ENCODE measurements at places on chromosomes 2 and 18.

DNA sequence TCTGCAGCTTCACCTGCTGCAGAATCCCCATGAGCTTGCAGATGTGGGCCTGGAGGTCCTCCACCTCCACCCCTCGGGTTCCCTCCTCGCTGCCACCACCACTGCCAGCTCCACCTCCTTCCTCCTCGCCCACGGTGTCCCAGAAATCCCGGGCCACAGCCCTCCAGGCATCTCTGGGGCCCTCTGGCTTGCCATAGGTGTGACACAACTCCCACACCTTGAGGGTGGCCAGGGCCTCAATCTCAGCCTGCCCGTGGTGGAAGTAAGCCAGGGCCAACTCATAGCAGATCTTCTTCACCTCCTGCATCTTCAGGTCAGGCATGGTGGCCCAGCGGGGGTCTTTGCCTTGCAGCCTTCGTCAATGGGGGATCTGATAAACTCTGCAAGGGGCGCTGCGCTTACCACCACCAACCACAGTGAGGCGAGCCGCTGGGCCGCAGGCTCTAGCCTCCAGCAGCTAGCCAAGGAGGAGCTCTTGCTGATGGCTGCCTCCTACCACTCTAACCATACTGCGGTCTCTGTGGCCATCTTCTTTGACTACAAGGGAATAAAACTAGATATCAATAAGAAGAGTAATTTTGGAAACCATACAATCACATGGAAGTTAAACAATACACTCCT is 36.1 kb upstream of the ANKRD62 start:
- no peak for DNase-seq

DNA sequence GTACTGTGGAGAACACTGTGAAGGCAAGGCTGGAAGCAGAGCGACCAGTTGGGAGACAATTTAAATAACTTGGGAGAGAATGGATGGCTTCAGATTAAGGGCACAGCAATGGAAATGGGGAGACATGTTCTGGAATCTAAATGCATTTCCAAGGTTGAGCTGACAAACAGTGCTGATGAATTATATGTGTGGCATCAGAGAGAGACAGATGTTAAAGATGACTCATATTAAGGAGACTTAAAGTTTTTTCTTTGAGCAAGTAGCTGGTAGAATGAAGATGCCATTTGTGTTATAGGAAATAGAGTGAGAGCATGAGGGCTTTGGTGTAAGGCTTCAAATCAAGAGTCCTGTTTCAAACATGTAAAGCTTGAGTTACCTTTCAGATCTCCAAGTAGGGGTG is 441.8 kb downstream of the SETBP1 start:
- no peak for DNase-seq

DNA sequence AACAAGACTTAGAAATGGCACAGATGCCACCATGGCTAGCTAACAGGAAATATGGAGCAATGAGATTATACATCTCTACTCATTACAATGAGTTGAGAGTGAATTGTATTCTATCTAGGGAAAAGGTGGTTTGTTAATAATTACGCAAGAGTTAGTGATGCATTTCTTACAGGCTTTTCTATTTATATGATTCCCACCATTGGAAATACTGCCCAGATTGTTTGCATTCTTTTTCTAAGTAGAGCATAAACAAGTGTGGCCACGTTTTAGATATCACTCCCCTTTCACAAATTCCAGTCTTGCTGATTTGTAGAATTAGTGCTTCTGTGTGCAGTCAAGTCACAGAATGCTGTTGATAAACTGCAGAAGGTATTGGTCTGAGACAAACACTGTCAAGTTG is 56.6 kb downstream of the ZNF804A start:
- no peak for DNase-seq

DNA sequence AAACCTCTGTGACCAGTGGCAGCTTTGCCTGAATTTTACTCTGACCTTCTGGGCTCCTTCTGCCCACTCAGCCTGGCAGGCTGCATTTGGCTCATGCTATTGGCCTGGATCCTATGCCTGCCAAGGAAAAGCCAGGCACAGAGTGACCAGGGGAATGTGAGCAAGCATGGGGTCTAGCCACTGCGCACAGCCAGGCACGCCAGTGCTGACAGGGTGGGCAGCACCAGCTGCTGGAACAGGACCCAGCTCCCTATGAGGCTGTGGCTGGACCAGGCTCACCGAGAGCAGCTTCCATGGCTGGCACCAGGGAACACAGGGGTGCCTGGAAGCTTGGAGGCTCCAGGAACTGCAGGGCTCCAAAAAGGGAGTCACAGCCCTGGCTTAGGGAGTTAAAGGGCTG is 311.5 kb upstream of the SYT4 start:
- DNase-seq = no peak

DNA sequence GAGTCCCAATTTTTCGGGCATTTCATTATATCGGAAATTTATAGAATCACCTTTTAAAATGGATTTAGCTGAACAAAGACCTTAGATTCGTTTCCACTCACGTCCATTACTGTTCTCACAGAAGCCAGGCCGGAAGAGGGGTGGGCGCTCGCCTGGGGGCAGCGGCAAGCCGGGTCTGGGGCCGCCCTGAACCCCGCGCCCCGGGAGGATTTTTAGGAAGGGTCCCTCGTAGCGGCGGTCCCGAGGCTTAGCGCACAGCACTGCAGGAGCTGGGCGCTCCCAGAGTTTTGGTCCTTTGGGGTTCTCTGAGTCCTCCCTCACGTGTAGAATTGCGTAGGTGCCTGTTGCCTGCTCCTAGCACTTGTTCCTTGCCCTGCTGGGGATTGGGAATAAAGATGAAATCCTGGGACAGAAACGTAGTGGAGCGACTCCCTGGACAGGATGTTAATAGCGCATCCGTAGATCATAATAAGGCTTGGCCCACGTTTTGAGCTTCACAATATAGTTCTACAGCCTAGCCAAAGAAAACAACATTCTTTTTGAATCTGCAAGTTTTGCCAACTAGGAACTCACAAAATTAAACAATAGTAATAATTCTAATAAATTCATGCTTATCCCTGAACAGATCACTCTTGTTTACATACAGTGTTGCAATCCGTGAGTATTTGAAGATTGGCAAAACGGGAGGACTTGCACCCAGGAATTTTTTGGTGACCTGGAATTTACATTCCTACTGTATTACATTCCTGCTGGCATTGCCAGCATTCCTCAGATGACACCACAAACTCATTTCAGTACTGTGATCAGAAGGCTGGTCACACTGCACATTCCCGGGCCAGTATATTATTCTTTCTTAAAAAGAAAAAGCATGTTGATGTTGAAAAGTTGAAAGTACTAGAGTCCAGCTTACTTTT is 875 bp downstream of the C18orf63 start:
- no peak for DNase-seq

DNA sequence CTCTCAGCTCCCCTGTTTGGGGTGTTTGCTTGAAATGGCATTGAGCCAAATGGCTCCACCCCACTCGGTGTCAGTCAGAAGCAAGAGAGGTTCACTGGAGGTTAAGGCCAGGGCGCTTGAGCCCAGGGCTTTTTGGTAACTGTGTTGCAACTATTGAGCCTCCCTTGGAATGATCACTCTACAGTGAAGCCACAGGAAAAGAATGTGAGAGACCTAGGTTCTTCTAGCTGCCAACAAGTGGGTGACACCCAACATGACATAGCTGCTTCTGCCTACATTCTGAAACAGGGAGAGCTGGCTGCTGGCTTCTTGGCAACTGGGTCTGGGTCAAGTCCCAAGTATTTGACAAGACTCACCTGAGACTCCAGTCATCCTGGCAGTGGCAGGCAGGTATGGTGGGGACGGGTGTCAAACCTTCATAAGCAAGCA is 7.1 kb upstream of the GRHL1 start:
- DNase-seq = no peak

DNA sequence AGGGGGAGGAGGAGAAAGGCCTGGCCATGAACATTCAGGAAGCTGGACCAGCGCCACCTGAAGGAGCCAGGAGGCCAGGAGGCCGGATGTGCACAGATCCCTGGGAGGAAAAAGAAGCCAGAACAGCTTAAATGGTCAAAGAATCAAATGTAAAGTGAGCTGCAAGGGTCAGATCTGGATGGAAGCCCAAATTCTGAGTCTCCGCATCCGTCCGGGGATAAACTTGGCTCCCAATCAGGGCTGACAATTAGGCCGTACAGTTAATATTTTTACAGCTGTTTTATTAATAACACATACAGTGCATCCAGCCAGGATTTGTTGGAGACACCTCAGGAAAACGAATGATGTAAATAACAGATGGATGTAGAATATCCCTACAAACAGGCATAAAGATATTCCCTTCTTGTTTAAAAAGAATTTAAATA is 495.1 kb upstream of the TCF4 start:
- no peak for DNase-seq

DNA sequence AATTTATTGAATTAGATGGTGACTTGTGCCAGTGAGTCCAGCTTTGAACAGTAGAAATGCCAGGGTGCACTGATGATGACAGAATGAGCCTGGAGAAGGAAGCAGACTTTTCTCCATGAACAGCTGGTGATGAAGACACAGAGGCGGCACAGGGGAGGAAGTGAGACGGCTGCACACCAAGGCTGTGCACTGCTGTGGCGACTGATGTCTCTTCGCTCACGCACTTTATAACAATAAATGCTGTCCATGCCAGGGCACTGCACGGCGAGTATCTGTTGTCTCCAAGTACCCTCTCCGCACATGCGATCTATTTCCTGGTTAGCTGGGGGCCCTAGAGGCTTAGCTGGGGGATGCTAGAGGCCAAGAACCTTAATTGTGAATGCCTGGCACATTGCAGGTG is 175.2 kb downstream of the TMEM200C start:
- DNase-seq = no peak

GRCh38 chr2:52526735-52527134 is 1240.9 kb upstream of the CHAC2 start:
- no peak for DNase-seq

DNA sequence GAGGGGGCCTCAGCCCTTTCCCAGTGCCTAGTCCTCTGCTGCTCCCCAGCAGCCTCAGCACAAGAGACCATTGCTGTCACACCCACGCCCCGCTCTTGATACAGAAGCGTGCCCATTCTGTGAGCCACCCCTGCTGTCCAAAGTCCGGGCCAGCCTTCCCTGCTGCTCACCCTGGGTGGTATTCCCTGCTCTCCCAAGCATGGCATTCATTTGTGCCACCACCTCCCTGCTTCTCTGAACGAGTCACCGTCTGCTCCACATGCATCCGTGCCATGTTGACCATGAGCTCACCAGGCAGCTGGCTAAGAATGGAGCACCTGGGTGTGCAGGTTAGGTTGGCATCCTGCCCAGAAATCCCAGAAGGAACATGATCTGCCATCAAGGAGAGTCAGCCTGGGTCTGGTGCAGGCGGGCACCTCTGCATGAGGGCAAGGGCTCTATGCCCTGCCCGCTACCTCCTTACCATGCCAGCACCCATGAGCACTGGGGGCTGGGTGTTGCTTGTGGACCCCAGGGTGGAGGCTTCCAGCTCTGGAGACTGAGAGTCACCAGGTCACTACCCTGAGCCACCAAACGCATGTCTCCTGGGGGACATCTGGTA is 63.0 kb downstream of the TWIST2 start:
- DNase-seq = peak; percentile 70

DNA sequence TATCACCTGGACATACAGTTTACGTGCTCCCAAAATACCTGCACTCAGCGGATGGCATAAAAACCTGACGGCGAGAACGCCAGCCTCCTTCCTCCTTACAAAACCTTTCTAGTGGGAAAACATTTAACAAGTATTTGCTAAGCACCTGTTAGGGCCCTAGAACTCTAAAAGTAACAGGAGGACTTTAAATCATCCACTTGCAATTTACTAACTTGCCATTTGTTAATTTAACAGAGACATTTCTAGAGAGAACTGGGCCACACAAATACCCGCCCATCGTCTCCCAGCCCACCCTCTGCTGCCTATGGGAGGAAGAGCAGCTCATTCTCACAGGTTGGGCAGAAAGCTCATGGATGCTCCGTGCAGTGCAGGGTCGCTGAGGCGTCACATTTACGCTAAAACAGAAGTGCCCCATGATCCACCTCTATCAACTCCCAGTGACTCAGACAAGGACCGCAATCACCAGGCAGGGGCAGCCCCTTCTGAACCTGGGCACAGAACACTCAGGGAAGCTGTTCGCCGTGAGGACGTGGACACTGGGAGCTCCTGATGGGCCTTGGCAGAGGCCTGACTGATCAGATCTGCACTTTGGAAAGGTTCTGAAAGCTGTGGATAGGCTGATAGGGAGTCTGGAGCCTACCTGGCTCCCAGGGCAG is 106.9 kb downstream of the HDAC4 start:
- DNase-seq = no peak

DNA sequence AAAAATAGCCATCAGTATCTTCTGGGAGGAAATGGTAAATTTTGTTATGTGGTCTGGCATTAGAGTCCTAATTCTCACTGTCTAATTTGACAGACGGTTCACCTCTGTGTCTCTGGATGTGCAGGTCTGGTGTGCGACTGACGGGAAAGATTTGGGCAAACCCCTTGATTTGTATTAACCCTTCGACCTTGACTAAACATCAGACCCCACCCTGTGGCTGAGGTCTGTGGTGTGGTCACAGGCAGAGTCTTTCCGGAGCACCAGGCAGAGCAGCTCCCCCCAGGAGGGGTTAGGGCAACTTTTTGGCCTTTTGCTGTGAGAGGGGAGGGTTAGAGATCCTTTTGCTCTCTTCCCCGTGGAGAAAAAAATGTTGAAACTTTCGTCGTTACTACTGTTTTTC is 6.4 kb downstream of the TWIST2 start:
- no peak for DNase-seq

DNA sequence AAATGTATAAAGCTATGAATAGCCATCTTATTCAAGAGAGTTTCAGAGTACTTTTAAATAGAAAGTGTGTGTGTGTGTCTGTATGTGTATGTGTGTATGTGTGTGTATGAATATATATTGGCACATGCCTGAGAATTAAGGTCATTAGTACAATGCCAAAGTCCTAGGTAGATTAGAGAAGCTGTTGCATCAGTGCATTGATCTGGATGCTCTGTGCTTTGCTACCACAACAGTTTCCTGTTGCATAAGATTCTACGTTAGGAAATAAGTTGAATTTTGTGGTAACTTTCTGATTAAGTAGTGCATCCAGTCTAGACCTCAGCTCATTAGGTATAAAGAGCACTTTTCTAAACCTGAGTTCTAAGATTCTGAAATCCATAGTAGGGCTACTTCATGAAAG is 1102.8 kb upstream of the KLHL29 start:
- no peak for DNase-seq

- DNase-seq = no peak
Measured at GRCh38 chr18:61535401-61535800, 202.2 kb downstream of the CDH20 start.

DNA sequence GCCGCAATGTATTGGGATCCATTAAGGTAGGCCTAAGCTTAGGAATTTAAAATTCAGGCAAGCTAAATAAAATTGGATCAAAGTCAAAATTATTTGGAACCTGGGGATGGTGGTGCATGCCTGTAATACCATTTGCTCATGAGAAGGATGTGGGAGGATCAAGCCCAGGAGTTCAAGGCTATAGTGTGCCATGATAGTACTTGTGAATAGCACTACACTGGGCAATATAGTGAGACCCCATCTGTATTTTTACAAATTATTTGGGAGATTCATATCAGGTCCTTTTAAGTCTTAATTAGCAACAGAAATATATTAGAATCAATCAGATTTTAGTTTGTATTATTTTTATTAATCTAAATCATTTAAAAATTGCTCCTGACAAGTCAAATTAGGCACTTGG is 39.8 kb upstream of the TLK1 start:
- no peak for DNase-seq

GRCh38 chr2:68811364-68811763 is 59.8 kb downstream of the BMP10 start:
- DNase-seq = no peak

All from NCI-H2107 (cell line).